ENCODE measurements at places on chromosomes 16 and 17. TPM values are rescaled to one million over a fixed set of nuclear protein-coding genes. Genes with fewer than 3 reads are reported as not detected.

Gene KRT9
- total RNA-seq, result not detected

Gene TMEM204
- 0.98 TPM for total RNA-seq

Gene SOST
- not detected for total RNA-seq

Gene VASN
- total RNA-seq, result 1.2 TPM

Gene MRM1
- total RNA-seq, result 5.4 TPM

DNA sequence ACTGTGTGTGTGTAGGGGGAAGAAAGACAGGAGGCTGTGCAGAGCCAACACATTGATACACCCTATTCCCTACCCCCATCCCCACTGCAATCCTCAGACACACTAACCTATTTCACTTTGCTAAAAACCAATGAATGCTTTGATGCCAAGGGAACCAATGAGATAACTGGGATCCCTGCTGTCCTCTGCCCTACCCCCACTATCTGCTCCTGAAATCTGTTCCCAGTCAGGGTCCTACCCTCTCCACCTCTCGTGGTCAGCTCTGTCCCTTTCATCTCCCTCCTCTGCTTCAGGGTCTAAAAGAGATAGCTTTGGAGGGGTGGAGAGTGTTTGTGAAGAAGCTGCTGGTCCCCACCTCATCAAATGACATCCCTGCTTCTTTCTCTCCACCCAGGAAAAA lies 19.1 kb upstream of the SP6 start:
- H3K27ac ChIP-seq, result no peak overlapping the region
- peaks cover 96% of the 10 kb centered on the region for H3K27me3 ChIP-seq
- H3K4me3 ChIP-seq, result no peak overlapping the region
- no peak for DNase-seq

DNA sequence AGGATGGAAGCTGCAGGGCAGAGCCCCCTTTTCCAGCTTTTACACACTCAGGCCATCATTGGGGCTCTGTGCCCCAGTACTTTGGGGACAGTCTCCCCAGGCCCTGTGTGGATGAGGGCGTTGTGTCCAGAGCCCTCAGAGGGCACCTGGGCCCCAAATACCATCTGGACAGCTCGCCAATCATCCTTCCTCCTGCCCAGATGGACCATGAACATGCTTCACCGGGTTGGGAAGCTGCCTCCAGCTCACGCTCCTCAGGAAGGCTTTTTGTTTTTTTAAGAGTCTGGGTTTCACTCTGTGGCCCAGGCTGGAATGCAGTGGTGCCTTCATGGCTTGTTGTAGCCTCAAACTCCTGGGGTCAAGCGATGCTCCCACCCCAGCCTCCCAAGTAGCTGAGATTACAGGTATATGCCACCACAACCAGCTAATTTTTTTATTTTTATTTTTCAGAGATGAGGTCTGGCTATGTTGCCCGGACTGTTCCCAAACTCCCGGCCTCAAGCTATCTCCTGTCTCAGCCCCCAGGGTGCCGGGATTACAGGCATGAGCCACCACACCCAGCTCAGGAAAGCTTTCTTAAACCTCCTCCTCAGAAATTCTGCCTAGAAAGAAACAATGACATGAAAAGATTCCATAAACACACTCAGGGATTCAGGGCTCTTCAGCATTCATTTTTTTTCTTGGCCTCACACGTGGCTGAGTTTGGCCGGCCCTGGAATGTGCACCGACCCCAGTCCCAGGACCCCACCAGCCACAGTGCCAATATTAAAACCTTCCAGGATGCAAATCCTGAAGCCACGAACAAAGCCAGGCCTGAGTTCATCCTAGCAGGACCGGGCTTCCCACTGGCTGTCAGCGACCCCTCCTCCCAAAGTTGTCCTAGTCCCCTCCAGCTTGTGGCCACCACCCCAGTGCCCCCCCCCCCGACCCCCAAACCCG lies 27.4 kb upstream of the ZNF423 start:
- no peaks in the 10 kb centered on the region for H3K36me3 ChIP-seq
- no peak for DNase-seq
- peaks cover 14% of the 10 kb centered on the region for H3K4me1 ChIP-seq
- no peaks in the 10 kb centered on the region for H3K27me3 ChIP-seq

DNA sequence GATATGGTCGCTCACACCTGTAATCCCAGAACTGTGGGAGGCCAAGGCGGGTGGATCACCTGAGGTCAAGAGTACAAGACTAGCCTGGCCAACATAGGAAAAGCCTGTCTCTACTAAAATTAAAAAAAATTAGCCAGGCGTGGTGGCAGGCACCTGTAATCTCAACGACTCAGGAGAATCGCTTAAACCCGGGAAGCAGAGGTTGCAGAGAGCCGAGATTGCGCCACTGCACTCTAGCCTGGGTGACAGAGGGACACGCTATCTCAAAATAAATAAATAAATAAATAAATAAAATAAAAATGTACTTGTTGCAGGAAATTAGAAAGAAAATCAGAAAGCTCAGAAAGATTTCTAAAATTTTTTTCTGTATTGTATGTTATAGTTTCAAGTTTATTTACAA lies 113.9 kb downstream of the LITAF start:
- H3K4me3 ChIP-seq, result no peak overlapping the region
- no peaks in the 10 kb centered on the region for H3K4me1 ChIP-seq
- H3K27ac ChIP-seq, result no peak overlapping the region
- no peaks in the 10 kb centered on the region for H3K36me3 ChIP-seq

- no peak overlapping the region for H3K4me3 ChIP-seq
- H3K36me3 ChIP-seq, result no peaks in the 10 kb centered on the region
- H3K4me1 ChIP-seq, result peaks cover 5% of the 10 kb centered on the region
- H3K27me3 ChIP-seq, result no peaks in the 10 kb centered on the region
These were observed 108.9 kb upstream of the IRX5 start for GRCh38 chr16:54821731-54822130.

DNA sequence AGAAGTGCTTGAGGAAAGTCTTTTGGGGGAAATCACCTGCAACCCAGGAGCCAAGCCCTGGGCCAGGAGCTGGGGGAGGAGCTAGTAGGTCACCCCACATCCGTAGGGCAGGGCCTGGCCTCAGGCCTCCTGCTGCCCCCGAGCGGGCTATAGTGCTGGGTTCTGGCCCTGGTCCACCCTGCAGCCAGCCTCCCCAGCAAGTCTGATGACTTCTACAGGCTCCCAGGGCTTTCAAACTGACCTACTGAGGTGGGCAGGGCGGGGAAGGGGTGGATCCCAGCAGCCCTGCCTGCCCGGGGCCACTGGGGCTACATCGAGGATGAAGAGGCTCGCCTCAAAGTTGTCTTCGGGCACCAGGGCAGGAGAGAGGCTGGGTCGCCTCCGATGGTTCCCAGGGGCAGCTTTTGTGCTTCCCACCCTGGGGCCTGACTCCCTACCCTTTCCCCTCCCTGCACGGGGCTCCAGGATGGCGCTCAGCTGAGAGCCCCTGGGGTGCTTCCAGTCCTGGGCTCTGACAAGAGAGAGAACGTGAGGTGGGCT lies 5.0 kb downstream of the CENPX start:
- H3K36me3 ChIP-seq, result no peaks in the 10 kb centered on the region
- H3K4me1 ChIP-seq, result peaks cover 11% of the 10 kb centered on the region
- DNase-seq, result no peak
- H3K27ac ChIP-seq, result no peak overlapping the region

- H3K4me3 ChIP-seq, result no peak overlapping the region
- peaks cover 42% of the 10 kb centered on the region for H3K27me3 ChIP-seq
- H3K4me1 ChIP-seq, result no peaks in the 10 kb centered on the region
- H3K36me3 ChIP-seq, result no peaks in the 10 kb centered on the region
These were observed 61.1 kb upstream of the CPHXL start for GRCh38 chr16:75787440-75787839.

DNA sequence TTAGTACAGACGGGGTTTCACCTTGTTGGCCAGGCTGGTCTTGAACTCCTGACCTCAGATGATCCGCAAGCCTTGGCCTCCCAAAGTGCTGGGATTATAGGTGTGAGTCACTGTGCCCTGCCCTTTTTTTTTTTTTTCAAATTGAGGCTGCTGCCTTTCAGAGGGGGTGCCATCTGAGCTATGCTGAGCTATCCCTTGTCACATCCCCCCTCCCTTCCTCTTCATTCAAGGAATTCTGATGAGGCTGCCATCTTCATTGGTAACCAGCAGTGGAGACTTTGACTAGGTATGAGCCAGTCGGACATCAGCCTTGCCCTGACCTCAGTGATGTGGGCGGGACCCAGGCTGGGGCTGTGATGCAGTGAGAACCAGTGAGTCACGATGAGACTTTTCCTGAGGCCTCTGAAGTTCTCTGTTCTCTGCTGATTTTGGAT lies 24.4 kb upstream of the GPT2 start:
- peaks cover 8% of the 10 kb centered on the region for H3K4me1 ChIP-seq
- no peak overlapping the region for H3K27ac ChIP-seq
- DNase-seq, result no peak
- no peaks in the 10 kb centered on the region for H3K27me3 ChIP-seq
- no peak overlapping the region for H3K4me3 ChIP-seq
- H3K36me3 ChIP-seq, result no peaks in the 10 kb centered on the region

GRCh38 chr17:78642707-78643106 lies 65.5 kb upstream of the DNAH17 start:
- H3K4me1 ChIP-seq, result peaks cover 19% of the 10 kb centered on the region
- H3K27ac ChIP-seq, result no peak overlapping the region
- no peaks in the 10 kb centered on the region for H3K27me3 ChIP-seq

DNA sequence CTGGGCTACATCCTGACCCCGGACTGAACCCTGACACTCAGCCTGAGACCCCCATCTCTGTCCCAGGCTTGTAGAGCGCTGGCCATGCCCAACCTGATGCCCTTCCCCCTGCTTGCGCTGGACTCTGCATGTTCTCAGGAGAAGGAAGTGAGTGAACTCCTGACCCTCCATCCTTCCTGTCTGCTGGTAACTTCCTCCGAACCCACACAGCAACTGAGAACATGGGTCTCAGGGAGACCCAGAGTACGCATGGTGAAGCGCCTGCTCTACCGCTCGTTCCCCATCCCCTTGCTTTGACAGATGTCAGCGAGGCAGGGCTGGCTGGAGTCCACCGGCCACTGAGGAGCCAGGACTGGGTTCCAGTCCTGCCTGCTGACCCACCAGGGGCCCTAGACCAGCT lies 6.1 kb downstream of the CAMKK1 start:
- no peak overlapping the region for H3K27ac ChIP-seq
- no peak for DNase-seq
- H3K36me3 ChIP-seq, result no peaks in the 10 kb centered on the region
- peaks cover 19% of the 10 kb centered on the region for H3K27me3 ChIP-seq
- peaks cover 14% of the 10 kb centered on the region for H3K4me1 ChIP-seq

DNA sequence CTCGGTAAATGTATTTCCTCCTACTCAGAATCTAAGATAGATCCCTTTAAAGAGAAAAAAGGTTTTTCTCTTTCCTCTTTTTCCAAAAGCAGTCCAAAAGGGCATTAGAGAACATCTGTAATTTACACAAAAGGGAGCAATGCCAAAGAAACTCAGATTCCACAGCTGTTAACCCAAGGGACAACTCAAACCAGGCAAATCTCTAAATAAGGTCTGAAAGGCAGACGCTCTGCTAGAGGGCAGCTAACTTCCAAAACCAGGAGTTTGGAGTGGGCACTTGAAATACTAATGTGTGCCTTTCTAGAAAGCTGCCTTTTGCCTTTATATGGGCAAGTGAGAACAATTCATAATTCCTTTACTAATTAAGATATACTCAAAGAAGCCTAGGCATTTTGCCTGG lies 435.7 kb downstream of the ZFHX3 start:
- H3K4me1 ChIP-seq, result peaks cover 5% of the 10 kb centered on the region
- no peak for DNase-seq
- no peak overlapping the region for H3K4me3 ChIP-seq
- no peak overlapping the region for H3K27ac ChIP-seq

- H3K27me3 ChIP-seq, result no peaks in the 10 kb centered on the region
- peaks cover 35% of the 10 kb centered on the region for H3K4me1 ChIP-seq
- no peak overlapping the region for H3K4me3 ChIP-seq
- H3K27ac ChIP-seq, result no peak overlapping the region
- DNase-seq, result no peak
- H3K36me3 ChIP-seq, result no peaks in the 10 kb centered on the region
These were observed 4.6 kb downstream of the SLC12A4 start for GRCh38 chr16:67963662-67964321.

DNA sequence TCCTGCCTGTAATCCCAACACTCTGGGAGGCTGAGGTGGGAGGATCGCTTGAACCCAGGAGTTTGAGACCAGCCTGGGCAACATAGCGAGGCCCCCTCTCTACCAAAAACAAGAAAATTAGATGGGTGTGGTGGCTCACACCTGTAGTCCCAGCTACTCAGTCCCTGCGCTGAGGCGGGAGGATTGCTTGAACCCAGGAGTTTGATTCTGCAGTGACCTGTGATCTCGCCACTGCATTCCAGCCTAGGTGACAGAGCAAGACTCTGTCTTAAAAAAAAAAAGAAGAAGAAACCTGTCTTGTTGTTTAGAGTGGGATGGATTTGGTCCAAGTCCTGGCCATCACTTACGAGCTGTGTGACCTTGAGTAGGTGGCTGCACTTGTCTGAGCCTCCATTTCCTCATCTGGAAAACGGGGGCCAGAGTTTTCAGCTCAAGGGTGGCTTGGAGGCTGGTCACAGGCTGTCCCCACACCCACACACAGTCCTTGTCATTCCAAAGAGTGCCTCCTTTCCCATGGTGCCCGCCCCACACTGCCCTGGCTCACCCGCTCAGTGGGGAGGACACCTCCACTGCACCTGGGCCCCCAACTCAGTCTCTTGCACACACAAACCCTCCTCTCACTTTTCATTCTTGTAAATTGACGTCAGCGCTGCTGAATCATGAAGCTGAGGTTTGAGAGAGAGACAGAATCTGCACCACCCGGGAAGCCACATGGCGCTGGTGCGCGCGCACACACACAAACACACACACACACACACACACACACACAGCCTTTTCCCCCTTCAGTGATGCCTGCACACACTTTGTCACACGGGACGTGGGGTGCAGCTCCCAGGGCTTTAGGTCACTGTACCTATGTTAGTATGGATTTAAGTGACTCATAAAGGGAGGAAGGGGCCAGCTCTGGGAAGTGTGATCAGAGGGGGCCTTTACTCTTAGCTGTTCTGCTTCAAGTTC lies 4.2 kb downstream of the SOCS1 start:
- no peak for DNase-seq
- peaks cover 27% of the 10 kb centered on the region for H3K27me3 ChIP-seq
- H3K27ac ChIP-seq, result no peak overlapping the region
- no peaks in the 10 kb centered on the region for H3K36me3 ChIP-seq
- H3K4me1 ChIP-seq, result no peaks in the 10 kb centered on the region

- H3K4me3 ChIP-seq, result no peak overlapping the region
- H3K36me3 ChIP-seq, result no peaks in the 10 kb centered on the region
- peaks cover 2% of the 10 kb centered on the region for H3K27me3 ChIP-seq
These were observed 7.5 kb upstream of the RASD1 start for GRCh38 chr17:17503566-17504130.

DNA sequence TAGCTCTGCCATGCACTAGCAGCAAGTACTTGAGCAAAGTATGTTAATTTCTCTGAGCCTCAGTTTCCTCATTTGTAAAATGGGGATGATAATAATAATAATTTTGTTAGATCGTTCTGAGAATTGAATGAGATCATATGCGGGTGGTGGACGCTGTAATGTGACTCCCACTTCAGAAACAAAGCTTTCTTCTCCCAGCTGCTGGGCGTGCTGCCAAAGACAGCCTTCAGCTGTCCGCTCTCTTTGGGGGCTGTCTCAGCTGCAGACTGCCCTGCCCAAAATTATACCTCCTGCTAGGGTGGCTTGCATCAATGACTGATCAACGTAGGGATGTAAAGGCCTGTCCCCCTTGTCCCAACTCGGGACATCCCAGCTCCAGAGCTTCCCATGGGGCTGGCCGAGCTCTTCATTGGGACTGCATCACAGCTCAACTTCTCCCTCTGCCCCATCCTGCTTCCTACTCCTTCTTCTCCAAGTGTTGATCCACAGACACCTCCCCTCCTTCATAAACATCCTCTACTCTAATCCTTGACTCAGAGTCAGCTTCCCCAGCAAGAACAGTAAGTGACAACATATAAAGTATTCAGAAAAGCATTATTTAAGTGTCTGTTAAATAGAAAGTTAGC lies 30.7 kb upstream of the CDH5 start:
- no peaks in the 10 kb centered on the region for H3K4me1 ChIP-seq
- no peak overlapping the region for H3K27ac ChIP-seq
- no peaks in the 10 kb centered on the region for H3K36me3 ChIP-seq
- DNase-seq, result no peak
- H3K27me3 ChIP-seq, result peaks cover 10% of the 10 kb centered on the region

Data from neural crest cell (in vitro differentiated cells).